ENCODE measurements at places on chromosomes 1 and 21.

DNA sequence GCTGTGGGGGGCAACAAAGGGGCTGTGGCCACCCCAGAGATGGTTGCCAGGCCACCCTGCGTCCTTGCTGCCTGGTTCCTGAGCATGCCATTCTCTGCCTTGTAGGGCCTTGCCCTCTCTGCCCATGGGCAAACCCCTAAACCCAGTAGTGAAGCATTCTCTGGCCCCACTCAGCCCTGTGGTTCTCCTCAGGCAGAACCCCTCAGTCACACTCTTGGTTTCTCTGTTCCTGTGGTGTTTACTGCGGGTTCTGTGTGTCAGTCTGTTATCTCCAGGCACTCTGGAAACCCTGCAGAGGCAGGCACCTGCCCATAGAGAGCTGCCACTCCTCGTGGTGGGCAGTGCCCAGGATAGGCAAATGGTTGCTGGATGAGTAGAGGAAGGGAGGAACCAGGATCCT, 41.1 kb upstream of the IL19 start:
- H3K36me3 ChIP-seq, result no peaks in the 10 kb centered on the region
- no peaks in the 10 kb centered on the region for H3K27me3 ChIP-seq
- H3K27ac ChIP-seq, result no peak overlapping the region
- H3K4me1 ChIP-seq, result no peaks in the 10 kb centered on the region

- H3K36me3 ChIP-seq, result no peaks in the 10 kb centered on the region
- peaks cover 2% of the 10 kb centered on the region for H3K4me1 ChIP-seq
- H3K27ac ChIP-seq, result peak overlapping the region; percentile 2
- peak; percentile 79 for DNase-seq
Measured at GRCh38 chr1:8712413-8713231, 104.8 kb downstream of the RERE start.

GRCh38 chr1:50929376-50929958, 30.6 kb downstream of the FAF1 start:
- H3K27ac ChIP-seq, result no peak overlapping the region
- H3K36me3 ChIP-seq, result no peaks in the 10 kb centered on the region
- DNase-seq, result peak; percentile 26
- H3K4me1 ChIP-seq, result no peaks in the 10 kb centered on the region

GRCh38 chr21:36854391-36854790, 112.1 kb downstream of the HLCS start:
- H3K4me1 ChIP-seq, result no peaks in the 10 kb centered on the region
- no peak overlapping the region for H3K4me3 ChIP-seq
- DNase-seq, result peak; percentile 80
- no peaks in the 10 kb centered on the region for H3K36me3 ChIP-seq
- no peaks in the 10 kb centered on the region for H3K27me3 ChIP-seq

DNA sequence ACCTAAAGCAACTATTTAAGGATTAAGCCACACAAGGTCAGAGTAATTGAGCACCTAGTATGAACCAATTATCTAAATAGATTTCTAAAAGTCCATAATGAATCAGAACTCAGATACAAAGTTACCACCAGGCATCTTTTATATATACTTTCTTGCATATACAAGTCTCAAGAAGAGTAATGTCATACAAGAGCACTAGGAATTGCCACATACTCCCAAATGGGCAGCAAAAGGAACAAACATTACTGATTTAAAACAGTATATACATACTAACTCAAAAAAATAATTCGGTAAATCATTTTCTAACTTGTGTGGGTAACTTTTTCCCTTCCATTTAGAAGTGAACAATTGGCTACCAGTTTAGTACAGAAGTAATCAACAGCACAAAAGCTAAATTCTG, 22.1 kb downstream of the SERBP1 start:
- H3K27me3 ChIP-seq, result no peaks in the 10 kb centered on the region
- no peaks in the 10 kb centered on the region for H3K4me1 ChIP-seq
- H3K27ac ChIP-seq, result no peak overlapping the region
- DNase-seq, result no peak

DNA sequence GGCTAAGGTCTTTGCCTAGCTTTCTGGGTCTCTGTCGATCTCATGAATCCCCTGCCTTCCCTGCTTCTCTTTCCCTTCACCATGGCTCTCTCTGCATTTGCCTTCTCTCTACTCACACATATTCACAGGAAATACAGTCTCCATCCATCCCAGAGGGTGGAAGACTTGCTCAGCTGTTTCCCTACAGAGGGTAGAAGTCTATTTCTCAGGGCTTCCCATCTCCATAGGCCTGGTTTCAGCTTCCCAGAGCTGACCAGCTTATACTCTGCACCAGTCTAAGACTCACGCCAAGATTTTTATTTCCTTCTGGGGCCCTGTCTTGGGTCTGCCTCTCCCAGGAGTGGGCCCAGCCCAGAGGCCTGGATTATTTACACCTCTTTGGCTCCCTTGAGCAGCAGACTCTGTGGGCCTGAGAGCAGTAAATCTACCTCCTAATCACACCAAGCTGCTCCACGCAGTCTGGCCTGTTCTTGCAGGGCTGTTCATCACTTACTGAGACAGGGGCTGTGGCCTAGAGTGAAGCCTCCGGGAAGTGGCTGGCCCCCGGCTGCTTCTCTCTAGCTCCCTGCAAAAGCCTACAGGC, 102.5 kb downstream of the PLXNA2 start:
- H3K4me3 ChIP-seq, result no peak overlapping the region
- DNase-seq, result no peak
- H3K27ac ChIP-seq, result no peak overlapping the region
- peaks cover 2% of the 10 kb centered on the region for H3K4me1 ChIP-seq
- no peaks in the 10 kb centered on the region for H3K27me3 ChIP-seq
- peaks cover 5% of the 10 kb centered on the region for H3K36me3 ChIP-seq

- H3K27me3 ChIP-seq, result no peaks in the 10 kb centered on the region
- DNase-seq, result peak; percentile 17
- H3K4me3 ChIP-seq, result no peak overlapping the region
- no peaks in the 10 kb centered on the region for H3K4me1 ChIP-seq
Measured at GRCh38 chr21:36478941-36479340, 981 bp downstream of the CLDN14 start.

GRCh38 chr1:60562740-60563139, 489.2 kb upstream of the C1orf87 start:
- H3K27ac ChIP-seq, result no peak overlapping the region
- H3K4me1 ChIP-seq, result no peaks in the 10 kb centered on the region
- no peak for DNase-seq
- H3K4me3 ChIP-seq, result no peak overlapping the region
- H3K36me3 ChIP-seq, result no peaks in the 10 kb centered on the region

DNA sequence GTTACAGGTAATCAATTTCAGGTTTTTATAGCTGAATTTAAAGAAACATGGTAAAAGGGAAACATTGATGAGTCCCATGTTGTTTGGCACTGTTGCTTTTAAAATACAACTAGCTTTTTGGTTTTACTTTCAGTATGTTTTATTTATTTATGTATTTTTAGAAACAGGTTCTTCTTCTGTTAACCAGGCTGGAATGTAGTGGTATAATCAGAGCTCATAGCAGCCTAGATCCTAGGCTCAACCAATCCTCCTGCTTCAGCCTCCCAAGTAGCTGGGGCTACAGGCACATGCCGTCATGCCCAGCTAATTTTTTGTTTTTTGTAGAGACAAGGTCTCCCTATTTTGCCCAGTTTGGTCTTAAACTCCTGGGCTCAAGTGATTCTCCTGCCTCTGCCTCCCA, 50.4 kb downstream of the CTTNBP2NL start:
- no peak overlapping the region for H3K27ac ChIP-seq
- H3K4me1 ChIP-seq, result no peaks in the 10 kb centered on the region
- H3K36me3 ChIP-seq, result no peaks in the 10 kb centered on the region
- no peak for DNase-seq

DNA sequence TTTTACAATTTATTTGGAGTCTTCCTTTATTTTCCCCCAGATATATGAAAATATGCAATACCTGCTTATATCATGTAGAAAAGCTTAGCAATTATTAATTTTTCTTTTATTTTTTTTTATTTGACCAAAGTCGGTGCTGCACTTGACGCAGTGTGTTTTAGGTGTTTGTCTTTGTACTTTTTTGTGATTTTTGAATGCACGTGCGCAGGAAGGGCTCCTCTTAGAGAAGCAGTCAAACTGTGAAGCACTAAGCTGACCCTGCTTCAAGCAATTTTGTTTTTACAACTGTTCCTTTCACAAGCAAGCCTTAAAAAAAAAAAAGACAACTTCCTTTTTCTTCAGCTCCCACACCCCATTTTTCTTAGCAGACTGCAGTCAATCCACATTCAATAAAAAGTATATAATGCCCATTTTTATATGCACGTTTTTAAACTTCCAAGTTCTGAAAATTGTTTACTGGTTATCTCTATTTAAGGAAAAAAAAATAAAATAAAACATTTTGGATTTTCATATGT, 267.4 kb downstream of the TM2D1 start:
- H3K27ac ChIP-seq, result no peak overlapping the region
- H3K27me3 ChIP-seq, result no peaks in the 10 kb centered on the region
- no peaks in the 10 kb centered on the region for H3K36me3 ChIP-seq

DNA sequence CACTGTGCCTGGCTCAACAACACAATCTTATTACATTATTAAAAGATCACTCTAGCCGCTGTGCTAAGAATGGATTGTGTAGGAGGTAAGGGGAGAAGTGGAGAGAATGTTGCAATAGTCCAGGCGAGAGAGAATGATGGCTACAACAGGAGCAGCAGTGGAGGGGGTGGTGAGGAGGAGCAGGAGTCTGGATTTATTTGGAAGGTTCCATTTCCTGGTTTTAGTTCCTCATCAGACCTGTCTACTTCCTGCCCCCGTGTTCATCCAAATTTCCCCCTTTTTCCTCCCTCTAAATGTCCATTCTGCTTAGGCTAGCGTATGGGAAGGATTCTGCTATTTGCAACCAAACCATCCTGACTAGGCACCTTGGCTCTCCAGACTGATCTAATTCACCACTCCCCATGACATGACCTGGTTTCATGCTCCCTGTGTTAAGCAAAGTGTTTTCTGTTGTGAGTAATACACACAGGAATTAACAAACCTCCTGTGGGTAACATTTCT, 35.1 kb upstream of the EYA3 start:
- H3K27ac ChIP-seq, result no peak overlapping the region
- peaks cover 2% of the 10 kb centered on the region for H3K4me1 ChIP-seq
- no peak overlapping the region for H3K4me3 ChIP-seq
- no peaks in the 10 kb centered on the region for H3K27me3 ChIP-seq
- H3K36me3 ChIP-seq, result no peaks in the 10 kb centered on the region

DNA sequence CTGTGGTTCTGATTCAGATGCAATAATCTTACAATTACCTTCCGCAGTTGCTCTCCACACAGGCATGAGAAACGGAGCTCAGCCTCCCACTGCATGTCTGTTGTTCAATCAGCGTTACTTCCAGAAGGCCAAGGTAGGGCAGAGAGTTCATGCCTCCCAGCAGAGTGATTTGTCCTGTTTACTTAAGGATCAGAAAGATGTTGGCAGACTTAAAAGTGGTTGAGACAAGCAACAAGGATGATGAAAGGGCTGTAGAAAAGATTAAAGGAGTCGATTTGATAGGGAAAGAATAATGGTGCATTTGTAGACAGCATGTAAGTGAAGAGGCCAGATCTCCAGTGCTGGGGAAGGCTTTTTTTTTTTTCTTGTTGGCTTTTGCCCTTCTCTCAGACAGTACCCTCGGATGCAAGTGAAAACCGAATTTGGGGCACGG, 26.6 kb downstream of the ARMH1 start:
- no peak for DNase-seq
- H3K4me3 ChIP-seq, result no peak overlapping the region
- H3K4me1 ChIP-seq, result no peaks in the 10 kb centered on the region
- H3K27me3 ChIP-seq, result no peaks in the 10 kb centered on the region
- H3K27ac ChIP-seq, result no peak overlapping the region

- no peak for DNase-seq
- H3K4me1 ChIP-seq, result no peaks in the 10 kb centered on the region
- H3K27me3 ChIP-seq, result no peaks in the 10 kb centered on the region
- no peak overlapping the region for H3K27ac ChIP-seq
- no peaks in the 10 kb centered on the region for H3K36me3 ChIP-seq
Measured at GRCh38 chr1:3521426-3521825, 67.0 kb downstream of the ARHGEF16 start.

DNA sequence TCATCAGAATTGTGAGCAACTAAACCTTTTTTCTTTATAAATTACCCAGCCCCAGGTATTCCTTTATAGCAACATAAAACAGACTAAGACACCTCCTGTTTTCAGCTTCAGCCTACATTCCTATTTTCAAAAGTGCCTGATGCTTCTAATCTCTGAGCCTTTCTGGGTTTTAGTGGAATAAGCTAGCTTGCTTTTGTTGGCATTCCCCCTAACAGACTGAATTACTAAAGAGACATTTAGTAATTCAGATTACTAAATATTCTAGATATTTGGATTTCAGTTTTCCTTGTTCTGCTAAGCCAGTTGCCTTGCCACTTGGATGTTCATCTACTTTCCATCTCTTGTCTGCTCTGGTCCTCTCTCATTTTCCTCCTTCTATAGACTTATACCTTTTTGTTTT, 10.5 kb upstream of the GNG12 start:
- no peak for DNase-seq
- H3K27ac ChIP-seq, result no peak overlapping the region
- H3K27me3 ChIP-seq, result no peaks in the 10 kb centered on the region
- no peak overlapping the region for H3K4me3 ChIP-seq
- H3K36me3 ChIP-seq, result no peaks in the 10 kb centered on the region
- H3K4me1 ChIP-seq, result peaks cover 2% of the 10 kb centered on the region

- DNase-seq, result peak; percentile 84
- no peak overlapping the region for H3K27ac ChIP-seq
- H3K27me3 ChIP-seq, result no peaks in the 10 kb centered on the region
- H3K4me3 ChIP-seq, result no peak overlapping the region
Measured at GRCh38 chr1:232084584-232085223, 458.1 kb downstream of the DISC1 start.

DNA sequence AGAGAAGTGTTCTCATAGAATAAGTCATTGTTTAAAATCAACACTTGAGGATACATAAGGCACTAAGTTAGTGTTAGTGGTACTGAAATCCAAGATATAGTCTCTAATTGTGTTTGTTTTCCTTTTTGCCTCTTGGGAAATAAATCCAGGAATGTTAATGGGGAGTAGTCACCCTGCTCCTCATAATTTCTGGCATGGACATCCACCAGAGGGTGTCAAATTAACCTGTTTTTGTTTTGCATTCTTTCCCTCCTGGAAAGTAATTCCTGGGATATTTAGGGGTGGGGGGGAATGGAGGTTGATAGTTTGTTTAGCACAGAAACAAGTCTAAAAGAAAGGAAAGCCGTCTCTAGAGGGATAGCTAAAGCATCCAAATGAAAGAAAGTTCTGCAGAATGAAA, 87.8 kb upstream of the MAP1LC3C start:
- H3K4me3 ChIP-seq, result no peak overlapping the region
- no peaks in the 10 kb centered on the region for H3K4me1 ChIP-seq
- H3K27me3 ChIP-seq, result no peaks in the 10 kb centered on the region
- peak; percentile 17 for DNase-seq
- no peaks in the 10 kb centered on the region for H3K36me3 ChIP-seq
- no peak overlapping the region for H3K27ac ChIP-seq

- no peaks in the 10 kb centered on the region for H3K27me3 ChIP-seq
- no peaks in the 10 kb centered on the region for H3K36me3 ChIP-seq
- no peak for DNase-seq
Measured at GRCh38 chr1:115702959-115703358, 61.2 kb downstream of the VANGL1 start.
